Non-pigmented ciliary epithelial cell (primary cell): ENCODE measurements at places on chromosomes 1 and 21.

GRCh38 chr1:151853411-151853943 lies at the start of gene THEM5:
THEM5 (minus strand) TSS chr1:151853712; CDS start chr1:151853565, 147 bp downstream.
- DNase-seq: no peak

DNA sequence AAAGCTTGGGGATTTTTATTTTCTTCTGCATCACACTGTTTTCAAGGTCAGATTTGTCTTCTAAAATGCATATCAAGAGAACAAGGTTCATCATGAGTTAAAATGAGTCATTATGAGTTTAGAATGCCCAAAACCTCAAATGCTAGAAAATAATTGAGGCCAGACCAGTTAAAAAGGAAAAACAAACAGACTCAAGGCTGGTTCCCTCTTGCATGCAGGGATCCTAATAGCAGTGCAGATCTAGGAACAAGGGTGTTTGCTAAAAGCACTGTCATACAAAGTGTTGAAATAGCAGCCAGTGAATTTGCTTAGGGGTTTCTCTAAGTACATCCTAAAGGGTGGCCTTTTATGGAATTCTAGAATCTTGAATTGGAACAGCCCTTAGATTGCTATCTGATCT lies 15.3 kb downstream of the BEND5 start:
- DNase-seq: peak; percentile 11

DNA sequence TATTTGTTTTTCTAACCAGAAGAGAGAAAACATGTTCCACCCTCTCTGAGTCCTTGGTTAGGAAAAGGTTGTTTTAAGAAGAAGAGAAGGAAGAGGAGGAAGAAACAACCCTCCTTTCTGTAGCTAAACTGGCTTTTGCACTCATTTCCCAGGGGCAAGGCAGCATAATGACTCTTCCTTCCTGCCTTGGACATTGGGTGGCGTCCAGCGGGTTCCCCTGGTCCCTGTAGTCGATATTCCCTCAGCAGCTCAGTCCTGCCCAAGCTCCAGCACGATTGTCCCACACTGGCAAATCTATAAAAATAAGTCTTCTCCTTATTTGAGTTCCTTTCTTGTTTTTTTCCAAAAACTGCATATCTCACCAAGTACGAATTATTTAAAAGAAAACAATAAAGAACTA lies 81.2 kb downstream of the TEX35 start:
- no peak for DNase-seq

DNA sequence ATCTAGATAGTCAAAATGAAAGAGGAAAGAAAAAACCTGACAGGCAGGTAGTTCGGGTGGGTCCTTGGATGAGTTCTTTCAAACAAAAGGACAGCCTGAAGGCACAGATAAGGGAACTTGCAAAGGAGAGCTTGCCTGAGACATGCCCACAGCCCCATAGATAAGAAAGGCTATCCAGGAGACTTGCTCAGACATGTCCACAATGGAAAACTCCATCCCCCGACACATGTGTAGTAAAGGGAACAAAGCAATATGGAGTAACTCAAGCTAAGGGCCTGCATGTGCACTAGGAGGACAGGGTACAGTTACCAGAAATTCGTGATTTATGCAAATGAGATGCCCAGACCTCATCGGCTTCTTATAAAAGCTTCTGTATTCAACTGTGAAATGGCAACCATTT lies 281.5 kb downstream of the NEGR1 start:
- DNase-seq: peak; percentile 11

- DNase-seq: no peak
These were observed 25.3 kb downstream of the KNCN start for GRCh38 chr1:46526013-46526690.
